ENCODE measurements at places on chromosomes 3 and 15.

DNA sequence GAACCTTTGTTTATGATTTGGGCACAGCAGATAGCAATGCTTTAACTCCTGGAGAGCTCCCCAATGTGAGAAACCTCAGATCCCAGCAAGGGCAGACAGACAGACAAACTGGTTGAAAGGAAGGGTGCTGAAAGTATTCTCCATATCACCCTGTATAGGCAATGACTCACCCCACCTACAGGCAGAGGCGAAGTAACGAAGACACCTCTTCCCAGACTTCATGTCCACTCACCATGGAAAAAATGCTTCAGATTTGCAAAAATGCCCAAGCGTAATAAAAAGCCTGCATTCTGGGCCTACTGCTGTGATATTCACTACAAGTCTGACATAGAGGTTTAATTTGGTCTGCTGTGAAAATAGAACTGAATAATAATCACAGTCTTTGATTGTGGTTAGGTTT, 50.5 kb downstream of the THBS1 start:
- no peak for DNase-seq

GRCh38 chr15:48437178-48437577, 105.9 kb downstream of the DUT start:
- DNase-seq: no peak

DNA sequence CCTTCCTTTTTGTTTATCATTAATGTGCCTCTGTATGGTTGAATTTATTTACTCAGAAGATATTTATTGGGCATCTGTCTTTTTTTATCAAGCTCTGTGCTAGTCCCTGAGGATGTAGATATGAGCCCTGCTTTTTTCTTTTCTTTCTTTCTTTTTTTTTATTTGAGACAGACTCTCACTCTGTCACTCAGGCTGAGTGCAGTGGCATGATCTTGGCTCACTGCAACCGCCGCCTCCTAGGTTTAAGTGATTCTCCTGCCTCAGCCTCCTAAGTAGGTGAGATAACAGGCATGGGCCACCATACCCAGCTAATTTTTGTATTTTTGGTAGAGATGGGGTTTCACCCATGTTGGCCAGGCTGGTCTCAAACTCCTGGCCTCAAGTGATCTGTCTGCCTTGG, 58.5 kb downstream of the MBNL1 start:
- DNase-seq: no peak

DNA sequence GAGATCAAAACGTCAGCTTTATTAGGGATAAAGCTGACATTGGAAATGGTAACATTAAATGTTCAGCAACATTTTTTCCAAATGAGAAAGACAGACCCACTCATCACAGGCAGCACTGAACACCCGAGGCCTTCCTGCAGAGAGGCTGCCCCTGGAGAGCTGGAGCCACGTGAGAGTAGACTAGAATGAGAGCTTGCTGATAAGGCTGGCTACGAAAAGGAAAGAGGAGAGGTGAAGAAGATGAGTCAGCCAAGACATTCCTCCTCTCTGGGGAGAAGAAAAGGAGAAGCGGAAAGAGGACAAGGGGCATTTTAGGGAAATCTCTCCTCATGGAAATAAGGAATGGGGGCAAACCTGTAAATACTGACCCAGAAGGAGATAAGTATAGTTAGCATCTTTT, 7.3 kb downstream of the CYP19A1 start:
- no peak for DNase-seq

Data from PC-9 (cell line).